ENCODE measurements at places on chromosomes 11 and 22. TPM values are rescaled to one million over a fixed set of nuclear protein-coding genes. Genes with fewer than 3 reads are reported as not detected.

DNA sequence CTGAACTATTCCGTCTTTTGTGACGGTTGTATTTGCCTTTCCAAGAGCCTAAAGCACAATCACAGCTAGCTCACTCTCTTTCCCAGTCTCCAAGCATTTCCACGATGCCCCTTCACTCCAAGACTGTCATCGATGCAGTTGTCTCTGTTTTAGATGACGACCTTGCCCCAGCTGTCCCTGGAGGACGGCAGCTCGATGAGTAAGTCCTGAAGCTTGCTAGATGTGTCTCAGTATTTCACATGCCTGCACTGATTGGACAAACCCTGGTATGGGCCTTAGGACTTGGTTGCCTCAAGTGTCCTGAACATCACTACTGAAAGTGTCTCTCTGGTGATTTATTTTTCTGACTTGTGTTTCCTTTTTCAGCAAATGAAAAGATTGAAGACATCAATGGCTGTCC is 129.9 kb downstream of the NAV2 start:
- no peak overlapping the region for H3K4me3 ChIP-seq
- no peaks in the 10 kb centered on the region for H3K4me1 ChIP-seq
- no peak overlapping the region for H3K27ac ChIP-seq
- H3K36me3 ChIP-seq = no peaks in the 10 kb centered on the region

DNA sequence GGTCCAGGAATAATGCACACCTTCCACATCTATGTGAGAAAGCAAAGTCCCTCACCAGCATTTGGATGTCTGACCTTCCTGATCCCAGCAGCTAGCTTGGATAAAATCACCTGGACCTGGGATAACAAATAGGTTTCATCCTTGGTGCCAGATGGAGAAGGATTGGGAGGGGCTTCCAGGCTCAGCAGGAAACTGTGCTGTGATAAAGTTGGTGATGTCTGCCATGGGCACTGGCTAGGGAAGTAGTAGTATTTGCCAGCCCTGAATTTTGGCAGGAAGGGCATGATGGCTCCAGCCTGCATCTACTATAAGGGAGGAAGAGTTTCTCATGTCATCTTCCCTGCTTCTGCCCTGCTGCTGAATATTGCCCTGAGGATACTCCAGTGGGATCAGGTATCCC is 37.5 kb downstream of the C11orf91 start:
- H3K4me1 ChIP-seq = no peaks in the 10 kb centered on the region
- no peak overlapping the region for H3K27ac ChIP-seq
- no peak overlapping the region for H3K4me3 ChIP-seq
- H3K27me3 ChIP-seq = peaks cover 3% of the 10 kb centered on the region

- H3K27ac ChIP-seq = no peak overlapping the region
- H3K36me3 ChIP-seq = no peaks in the 10 kb centered on the region
- H3K4me1 ChIP-seq = no peaks in the 10 kb centered on the region
- no peak overlapping the region for H3K4me3 ChIP-seq
- DNase-seq = no peak
These were observed 554.7 kb downstream of the MIAT start for GRCh38 chr22:27212102-27212501.

GRCh38 chr22:31578171-31578570 is 81.8 kb downstream of the SFI1 start:
- H3K27ac ChIP-seq = no peak overlapping the region
- H3K36me3 ChIP-seq = peaks cover 40% of the 10 kb centered on the region
- peaks cover 13% of the 10 kb centered on the region for H3K4me1 ChIP-seq
- H3K27me3 ChIP-seq = no peaks in the 10 kb centered on the region

DNA sequence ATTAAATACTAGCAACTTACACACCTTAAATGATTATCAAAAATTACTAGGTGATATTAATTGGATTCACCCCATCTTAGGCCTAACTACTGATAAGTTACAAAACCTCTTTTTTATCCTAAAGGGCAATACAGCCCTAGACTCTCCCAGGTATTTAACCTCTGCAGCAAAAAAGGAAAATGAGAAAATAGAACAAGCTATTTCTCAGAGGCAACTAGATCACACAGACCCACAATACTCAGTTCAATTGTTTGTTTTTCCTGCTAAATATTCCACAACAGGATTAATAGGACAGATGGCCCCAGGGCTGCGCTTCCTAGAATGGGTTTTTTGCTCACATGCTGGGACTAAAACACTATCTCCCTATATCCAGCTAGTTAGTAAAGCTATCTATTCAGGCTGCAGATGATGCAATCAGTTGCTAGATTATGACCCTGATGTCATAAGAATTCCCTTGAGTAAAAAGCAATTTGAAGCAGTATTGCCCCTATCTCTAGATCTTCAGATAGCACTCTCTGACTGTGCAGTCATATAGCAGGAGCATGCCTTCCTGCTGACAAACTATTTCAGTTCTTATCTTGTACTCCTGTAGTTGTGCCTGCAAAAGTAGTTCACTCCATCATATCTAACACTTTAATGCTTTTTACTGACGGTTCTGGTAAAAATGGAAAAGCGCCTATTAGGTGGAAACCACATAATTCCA is 1595.5 kb upstream of the TENM4 start:
- no peak overlapping the region for H3K27ac ChIP-seq
- H3K4me1 ChIP-seq = no peaks in the 10 kb centered on the region
- no peak overlapping the region for H3K4me3 ChIP-seq
- no peaks in the 10 kb centered on the region for H3K27me3 ChIP-seq
- no peaks in the 10 kb centered on the region for H3K36me3 ChIP-seq

DNA sequence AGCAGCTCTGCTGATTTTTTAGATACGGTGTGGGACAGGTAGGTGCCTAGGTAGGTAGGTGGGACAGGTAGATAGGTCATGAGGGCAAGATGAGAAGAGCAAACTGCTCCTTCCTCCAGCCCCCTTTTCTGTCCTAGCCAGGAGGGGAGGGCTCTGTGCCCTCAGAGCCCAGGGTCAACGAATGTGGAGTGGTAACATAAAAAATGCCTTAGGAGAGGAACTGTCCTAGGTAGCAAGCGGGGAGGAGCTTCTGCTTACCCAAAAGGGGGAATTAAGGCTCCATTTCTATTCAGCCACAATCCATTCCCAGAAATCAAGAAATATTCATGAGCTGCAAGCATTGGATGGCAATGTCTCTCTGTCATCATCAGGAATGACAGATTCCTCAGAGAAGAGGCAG is 234.8 kb downstream of the GRIK4 start:
- no peaks in the 10 kb centered on the region for H3K27me3 ChIP-seq
- no peak for DNase-seq
- H3K4me1 ChIP-seq = no peaks in the 10 kb centered on the region
- H3K27ac ChIP-seq = no peak overlapping the region
- H3K4me3 ChIP-seq = no peak overlapping the region
- H3K36me3 ChIP-seq = no peaks in the 10 kb centered on the region

GRCh38 chr22:27642104-27642800 is 159.3 kb downstream of the MN1 start:
- no peaks in the 10 kb centered on the region for H3K36me3 ChIP-seq
- no peak overlapping the region for H3K4me3 ChIP-seq
- DNase-seq = no peak
- no peaks in the 10 kb centered on the region for H3K4me1 ChIP-seq
- H3K27ac ChIP-seq = no peak overlapping the region

GRCh38 chr11:70317581-70318305 is 47.3 kb downstream of the PPFIA1 start:
- no peak overlapping the region for H3K27ac ChIP-seq
- H3K36me3 ChIP-seq = peaks cover 2% of the 10 kb centered on the region
- H3K4me3 ChIP-seq = no peak overlapping the region
- no peaks in the 10 kb centered on the region for H3K27me3 ChIP-seq
- DNase-seq = no peak

DNA sequence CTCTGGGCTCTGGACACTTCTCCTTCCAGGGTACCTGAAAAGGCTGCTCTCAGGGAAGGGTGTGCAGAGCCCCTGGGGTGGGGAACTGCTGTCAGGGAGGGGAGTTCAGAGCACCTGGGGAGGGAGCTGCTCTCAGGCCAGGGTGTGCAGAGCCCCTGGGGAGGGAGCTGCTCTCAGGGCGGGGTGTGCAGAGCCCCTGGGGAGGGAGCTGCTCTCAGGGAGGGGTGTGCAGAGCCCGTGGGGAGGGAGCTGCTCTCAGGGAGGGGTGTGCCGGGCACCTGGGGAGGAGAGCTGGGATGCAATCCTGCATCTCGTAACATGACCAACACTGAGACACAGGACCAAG is 764.2 kb downstream of the BRD1 start:
- DNase-seq = no peak
- H3K27ac ChIP-seq = no peak overlapping the region
- H3K4me1 ChIP-seq = no peaks in the 10 kb centered on the region
- H3K27me3 ChIP-seq = no peaks in the 10 kb centered on the region
- no peaks in the 10 kb centered on the region for H3K36me3 ChIP-seq

The WBP2NL gene
- total RNA-seq = 1.5 TPM

The RFPL1 gene
- total RNA-seq = not detected

The SGSM1 gene
- 0.12 TPM for total RNA-seq

The CDHR5 gene
- not detected for total RNA-seq

The ART1 gene
- total RNA-seq = not detected

The CCDC81 gene
- total RNA-seq = 0.64 TPM

The OR8D1 gene
- not detected for total RNA-seq

The KCNK7 gene
- 3.3 TPM for total RNA-seq

The INSC gene
- not detected for total RNA-seq

The KIAA1671 gene
- total RNA-seq = 27.0 TPM

Measured in activated CD4-positive, alpha-beta T cell treated with anti-CD3 and anti-CD28 coated beads, Interleukin-2, amount 10 ng/mL, durations not matched to agents 7 days and 5 days (primary cell).